ENCODE measurements at places on chromosomes 4 and X.

- DNase-seq, result no peak
These were observed 52.1 kb downstream of the NDST3 start for GRCh38 chr4:118086344-118086743.

- no peak for DNase-seq
These were observed 543.5 kb downstream of the PDHA2 start for GRCh38 chr4:96383349-96383748.

- DNase-seq, result no peak
These were observed 36.4 kb downstream of the DCLK2 start for GRCh38 chr4:150114641-150115040.

- no peak for DNase-seq
These were observed 150.3 kb upstream of the TECRL start for GRCh38 chr4:64559571-64559970.

GRCh38 chrX:1002611-1003010 lies 209.8 kb downstream of the CRLF2 start:
- DNase-seq, result no peak

DNA sequence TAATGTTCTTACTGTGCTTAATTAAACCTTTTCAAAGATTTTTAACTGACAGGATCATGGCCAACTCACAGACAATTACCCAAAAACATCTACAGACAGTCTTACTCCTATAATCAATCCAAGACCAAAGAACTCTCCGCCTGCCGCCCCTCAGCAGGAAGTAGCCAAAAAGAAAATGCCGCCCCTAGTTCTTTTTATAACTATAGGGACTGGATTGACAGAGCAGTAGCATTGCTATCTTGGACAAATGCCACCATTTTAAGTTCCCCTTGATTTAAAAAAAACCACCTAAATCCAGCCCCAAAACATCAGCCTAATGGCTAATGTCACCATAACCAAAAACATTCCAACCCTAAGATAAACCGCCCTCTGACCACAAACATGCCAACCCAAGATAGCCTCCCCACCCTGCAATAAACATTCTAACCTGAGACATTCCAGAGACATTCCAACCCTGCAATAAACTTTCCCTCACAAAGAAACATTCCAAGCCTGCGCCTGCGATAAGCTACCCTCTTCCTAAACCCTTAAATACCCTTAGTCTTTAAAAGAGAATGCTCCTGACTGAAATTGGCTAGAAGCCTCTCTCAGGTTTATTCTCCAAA lies 77.0 kb downstream of the COQ2 start:
- no peak for DNase-seq

DNA sequence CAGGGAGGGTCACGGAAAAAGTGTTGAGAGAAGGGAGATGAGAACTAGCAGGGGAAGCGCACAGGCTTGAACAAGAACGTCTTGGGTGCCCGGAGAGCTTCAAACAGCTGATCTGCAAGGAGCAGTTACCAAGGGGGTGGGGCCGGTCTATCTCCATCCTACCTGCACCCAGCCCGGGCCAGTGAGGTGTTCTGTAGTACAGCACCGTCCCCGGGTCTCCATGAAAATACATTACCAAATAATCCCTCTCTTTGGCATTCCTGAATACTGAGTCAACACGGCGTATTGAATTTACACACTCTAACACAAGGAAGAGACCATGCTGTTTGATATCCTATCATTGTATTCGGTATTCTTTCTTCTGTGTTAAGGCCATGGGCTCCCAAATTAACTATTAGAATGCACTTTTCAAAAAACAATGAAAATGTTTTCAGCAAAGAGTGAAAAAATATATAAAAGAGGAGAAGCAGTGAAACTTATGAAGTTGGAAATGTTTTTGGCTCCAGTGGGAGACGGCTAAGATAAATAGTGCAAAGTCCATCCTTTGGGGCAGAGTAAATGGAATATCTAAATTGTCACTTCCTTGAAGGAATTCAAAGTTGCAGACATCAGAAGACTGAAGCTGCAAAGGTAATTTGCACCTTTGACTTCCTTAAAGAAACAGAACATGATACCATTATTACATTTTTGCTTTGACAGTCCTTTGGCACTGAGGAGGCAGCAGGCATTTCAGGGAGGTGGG lies 90.3 kb downstream of the DHRSX start:
- no peak for DNase-seq

GRCh38 chrX:15435836-15436619 lies 51.8 kb upstream of the VEGFD start:
- DNase-seq, result no peak

DNA sequence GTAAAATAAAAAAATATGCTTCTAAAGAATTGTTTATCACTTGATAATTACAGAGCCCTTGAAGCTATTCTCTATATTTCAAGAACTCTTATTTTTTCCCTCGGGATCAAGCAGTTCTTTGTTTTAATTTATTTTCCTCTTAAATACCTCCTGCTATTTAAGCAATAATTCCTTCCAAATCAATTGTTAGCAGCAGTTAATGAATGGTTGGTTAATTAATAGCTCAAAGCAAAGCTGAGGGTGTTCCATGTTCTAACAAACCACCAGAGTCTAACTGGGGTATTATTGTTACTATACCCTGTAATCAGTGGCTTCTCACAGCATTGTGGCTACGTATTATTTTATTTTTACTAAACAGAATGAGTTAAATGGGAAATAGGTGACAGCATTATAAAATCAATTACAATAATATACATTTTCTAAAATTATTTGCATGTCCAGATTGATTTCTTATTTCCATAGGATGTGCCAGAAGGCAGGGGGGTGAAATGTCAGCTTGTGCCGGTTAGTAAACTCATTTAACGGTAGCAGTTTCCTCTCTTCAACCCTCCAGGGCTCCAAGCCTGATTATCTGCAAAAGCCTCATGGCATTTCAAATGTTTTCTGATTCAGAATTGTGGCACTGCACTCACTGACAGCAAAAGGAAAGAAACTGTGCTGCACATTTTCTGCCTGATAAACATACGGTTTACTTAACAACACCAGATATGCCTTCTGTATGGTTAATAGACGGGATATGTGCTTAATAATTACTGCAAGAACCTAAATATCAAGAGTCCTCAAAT lies 286.9 kb upstream of the EMCN start:
- no peak for DNase-seq

- DNase-seq, result no peak
These were observed 83.4 kb upstream of the NKX1-1 start for GRCh38 chr4:1489639-1489995.

- DNase-seq, result no peak
These were observed 23.2 kb downstream of the PRPS2 start for GRCh38 chrX:12814420-12814819.

DNA sequence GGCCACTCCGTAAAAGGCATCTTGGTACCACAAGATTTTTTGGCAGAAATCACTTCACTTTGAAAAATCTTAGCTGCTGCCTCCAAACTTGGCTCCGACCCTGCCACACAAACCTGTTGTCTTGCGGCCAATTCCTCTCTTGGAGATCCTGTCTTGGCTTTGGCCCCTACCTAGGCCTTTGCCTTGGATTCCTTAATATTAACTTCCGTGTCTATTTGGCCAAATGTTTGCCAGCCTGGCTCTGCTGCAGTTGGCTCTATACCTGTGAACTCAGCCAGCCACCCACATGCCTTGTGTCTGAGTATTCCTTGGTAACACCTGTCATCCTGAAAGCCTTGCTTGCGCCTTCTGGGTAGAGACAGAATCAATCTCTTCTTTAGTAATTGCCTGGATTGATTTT lies 12.5 kb downstream of the GRXCR1 start:
- DNase-seq, result no peak

DNA sequence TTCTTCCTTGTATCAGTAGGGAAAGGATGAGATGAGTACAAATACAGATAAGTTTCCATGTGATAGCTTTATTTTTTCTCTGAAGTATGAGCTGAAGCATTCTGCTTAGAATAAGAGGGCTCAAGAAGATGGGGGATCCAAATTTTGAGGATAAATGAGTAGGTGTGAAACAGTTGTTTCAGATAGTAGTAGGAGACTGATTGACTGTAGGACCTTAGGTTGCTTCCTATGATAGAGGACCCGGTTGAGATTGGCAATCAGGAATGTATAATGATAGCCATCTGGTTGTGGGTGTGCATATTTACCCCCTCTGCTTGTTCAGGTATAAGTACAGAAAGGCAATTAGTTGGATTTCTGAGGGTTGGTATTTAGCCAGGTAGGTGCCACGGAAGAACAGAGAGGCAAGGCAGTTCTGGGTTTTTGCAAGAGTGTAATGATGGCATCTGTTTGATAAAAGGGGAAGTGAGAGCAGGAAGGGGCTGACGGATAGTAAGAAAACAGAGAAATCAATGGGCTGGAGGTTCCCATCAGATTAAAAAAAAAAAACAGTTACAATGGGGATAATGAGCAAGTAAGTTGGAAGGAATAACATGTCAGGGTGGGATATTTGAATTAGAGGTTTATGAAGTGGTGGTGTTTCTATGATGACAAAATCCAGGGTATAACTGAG lies 13.7 kb downstream of the OCRL start:
- DNase-seq, result no peak

- no peak for DNase-seq
These were observed 233.5 kb upstream of the GYPA start for GRCh38 chr4:144374065-144374464.

GRCh38 chr4:112057470-112057869 lies 87.8 kb upstream of the FAM241A start:
- DNase-seq, result no peak

DNA sequence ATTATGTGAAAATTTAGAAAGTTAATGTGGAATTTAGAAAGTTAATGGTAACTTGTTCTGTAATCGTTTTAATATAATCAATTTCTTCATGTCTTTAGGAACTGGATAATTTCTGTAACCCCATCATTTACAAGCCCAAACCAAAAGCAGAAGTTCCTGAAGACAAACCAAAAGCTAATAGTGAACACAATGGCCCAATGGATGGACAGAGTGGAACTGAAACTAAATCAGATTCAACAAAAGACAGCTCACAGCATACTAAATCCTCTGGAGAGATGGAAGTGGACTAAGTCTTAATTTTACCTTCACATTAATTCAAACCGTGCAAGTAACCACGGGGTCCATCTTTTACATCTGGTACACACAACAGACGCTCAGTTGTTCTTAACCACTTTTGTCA lies 48.1 kb upstream of the PLK4 start:
- no peak for DNase-seq

GRCh38 chrX:2261831-2262667 lies 238.7 kb downstream of the DHRSX start:
- DNase-seq, result no peak

DNA sequence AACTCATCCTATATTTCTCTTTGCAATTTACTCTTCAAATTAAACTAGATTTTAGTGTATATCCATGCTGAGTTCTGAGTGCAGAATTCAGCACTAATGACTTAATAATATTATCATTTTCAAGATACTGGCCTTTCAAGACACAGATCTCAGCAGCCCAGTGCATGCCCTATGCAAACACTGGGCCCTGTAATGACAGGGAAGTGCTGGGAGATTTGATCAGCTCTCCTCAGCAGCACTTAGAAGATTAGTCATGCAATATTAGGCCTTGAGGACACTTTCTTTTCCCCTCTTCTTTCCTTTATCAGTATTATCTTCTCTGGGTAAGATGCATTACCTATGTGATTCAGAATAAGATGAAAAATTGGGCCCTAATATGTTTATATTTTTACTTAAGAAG lies 207.1 kb downstream of the PPP3CA start:
- no peak for DNase-seq

GRCh38 chr4:152089584-152089983 lies 328.8 kb upstream of the GATB start:
- DNase-seq, result no peak

GRCh38 chrX:10725071-10725470 lies 104.7 kb upstream of the MID1 start:
- DNase-seq, result no peak

DNA sequence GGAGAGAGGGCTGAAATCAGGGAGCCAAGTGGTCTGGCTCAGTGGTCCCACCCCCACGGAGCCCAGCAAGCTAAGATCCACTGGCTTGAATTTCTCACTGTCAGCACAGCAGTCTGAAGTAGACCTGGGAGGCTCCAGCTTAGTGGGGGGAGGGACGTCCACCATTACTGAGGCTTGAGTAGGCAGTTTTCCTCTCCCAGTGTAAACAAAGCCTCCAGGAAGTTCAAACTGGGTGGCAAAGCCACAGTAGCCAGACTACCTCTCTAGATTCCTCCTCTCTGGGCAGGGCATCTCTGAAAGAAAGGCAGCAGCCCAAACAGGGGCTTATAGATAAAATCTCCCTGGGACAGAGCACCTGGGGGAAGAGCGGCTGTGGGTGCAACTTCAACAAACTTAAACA lies 88.1 kb downstream of the NPFFR2 start:
- DNase-seq, result no peak

GRCh38 chr4:159428975-159429692 lies 326.3 kb downstream of the RAPGEF2 start:
- no peak for DNase-seq

- DNase-seq, result no peak
These were observed 27.7 kb downstream of the FNIP2 start for GRCh38 chr4:158796370-158797140.

DNA sequence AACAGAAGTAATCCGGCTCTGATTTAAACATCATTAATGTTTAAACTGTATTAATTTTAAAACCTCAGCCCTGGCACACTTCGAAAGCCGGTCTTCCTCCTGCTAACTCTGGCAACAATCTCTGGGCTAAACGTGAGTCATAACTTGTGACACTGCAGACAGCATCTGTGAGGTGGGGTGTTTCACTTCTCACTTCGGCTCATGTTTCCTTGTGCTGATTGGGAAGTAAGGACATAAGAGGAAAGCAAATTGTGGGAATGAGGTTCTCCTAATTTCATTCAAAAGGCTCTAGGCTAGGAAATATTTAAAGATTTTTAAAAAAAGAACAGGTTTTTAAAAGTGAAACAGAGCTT lies 139.9 kb upstream of the USP9X start:
- DNase-seq, result no peak

DNA sequence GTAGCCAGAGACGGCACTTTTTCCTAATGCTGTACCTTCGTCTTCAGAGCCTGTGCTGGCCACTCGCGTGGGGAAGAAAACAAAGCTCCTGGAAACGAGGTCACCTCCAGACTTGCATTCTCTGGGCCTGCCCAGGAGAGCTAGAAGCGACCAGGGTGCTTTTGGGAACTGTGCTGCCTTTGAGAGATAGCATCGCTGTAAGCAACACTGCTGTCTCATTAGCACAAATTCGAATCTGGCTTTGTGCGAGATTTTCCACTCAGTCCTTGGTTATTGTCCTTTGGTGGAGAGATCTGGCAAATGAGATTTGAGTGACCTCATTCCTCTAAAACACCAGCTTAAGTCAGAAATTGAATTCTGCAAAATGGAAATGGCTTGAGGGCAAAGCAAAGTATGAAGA lies 66.1 kb upstream of the TLR3 start:
- no peak for DNase-seq

DNA sequence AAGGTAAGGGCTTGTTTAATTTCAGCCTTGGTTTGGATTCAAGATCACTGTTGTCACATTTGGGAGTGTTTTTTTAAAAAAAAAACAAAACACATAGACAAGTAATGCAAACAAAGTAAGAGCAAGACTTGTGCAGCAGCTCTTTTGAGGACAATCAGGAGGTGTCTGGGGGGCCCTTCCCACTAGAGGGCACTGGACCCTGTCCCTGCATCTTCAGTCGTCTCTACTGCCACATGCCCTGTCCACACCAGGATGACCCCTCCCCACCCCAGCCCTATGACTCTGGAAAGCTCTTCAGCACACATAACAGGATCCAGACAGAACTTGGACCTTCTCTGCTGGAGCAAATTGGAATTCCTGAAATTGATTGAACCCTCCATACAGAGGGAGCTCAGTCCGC lies 71.0 kb downstream of the USP46 start:
- DNase-seq, result no peak

GRCh38 chrX:154097003-154097588 lies 421 bp downstream of the MECP2 start:
- DNase-seq, result no peak

Data from esophagus squamous epithelium (tissue), 5 donors.